ENCODE measurements at places on chromosomes 12 and 14.
A peak's percentile ranks its signal among the peaks of the same experiment; 100 is the strongest.

DNA sequence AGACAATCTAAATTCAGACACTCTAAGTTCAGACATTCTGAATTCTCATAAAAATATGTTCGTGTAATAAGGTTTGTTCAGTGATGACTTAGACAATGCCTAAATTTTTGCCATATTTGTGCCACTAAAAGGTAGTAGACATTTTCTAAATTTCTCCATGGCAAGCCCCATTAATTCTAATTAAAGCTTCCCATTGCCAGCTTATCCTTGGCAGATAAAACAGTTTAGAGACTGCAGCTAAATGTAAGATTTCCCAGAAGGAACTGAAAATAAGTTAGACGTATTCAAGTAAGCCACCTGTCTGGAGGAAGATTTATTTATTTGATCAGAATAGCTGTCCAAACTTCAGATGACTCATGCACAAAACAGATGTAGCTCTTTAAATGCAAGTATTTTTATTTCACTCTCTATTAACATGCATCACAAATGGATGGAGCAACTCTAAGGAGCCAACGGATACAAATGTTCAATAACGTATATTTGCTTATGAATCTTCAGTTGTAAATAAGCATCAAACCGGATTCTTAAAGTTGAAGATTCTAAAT lies 130.4 kb downstream of the SLC2A13 start:
- no peak overlapping the region for H3K4me3 ChIP-seq
- H3K4me1 ChIP-seq: no peaks in the 10 kb centered on the region

- peaks cover 71% of the 10 kb centered on the region for H3K4me1 ChIP-seq
- no peak for DNase-seq
- peaks cover 4% of the 10 kb centered on the region for H3K27me3 ChIP-seq
- H3K36me3 ChIP-seq: peaks cover 38% of the 10 kb centered on the region
- H3K4me3 ChIP-seq: no peak overlapping the region
Measured at GRCh38 chr14:50528000-50528399, 4.4 kb downstream of the MAP4K5 start.

- no peak overlapping the region for H3K27ac ChIP-seq
- H3K27me3 ChIP-seq: peaks cover 47% of the 10 kb centered on the region
- peaks cover 11% of the 10 kb centered on the region for H3K4me1 ChIP-seq
- no peaks in the 10 kb centered on the region for H3K36me3 ChIP-seq
- DNase-seq: no peak
Measured at GRCh38 chr14:104445832-104446381, 133.7 kb upstream of the C14orf180 start.

GRCh38 chr14:36767603-36768281 lies 106.1 kb downstream of the PAX9 start:
- DNase-seq: peak; percentile 26
- H3K4me3 ChIP-seq: no peak overlapping the region
- H3K36me3 ChIP-seq: no peaks in the 10 kb centered on the region

DNA sequence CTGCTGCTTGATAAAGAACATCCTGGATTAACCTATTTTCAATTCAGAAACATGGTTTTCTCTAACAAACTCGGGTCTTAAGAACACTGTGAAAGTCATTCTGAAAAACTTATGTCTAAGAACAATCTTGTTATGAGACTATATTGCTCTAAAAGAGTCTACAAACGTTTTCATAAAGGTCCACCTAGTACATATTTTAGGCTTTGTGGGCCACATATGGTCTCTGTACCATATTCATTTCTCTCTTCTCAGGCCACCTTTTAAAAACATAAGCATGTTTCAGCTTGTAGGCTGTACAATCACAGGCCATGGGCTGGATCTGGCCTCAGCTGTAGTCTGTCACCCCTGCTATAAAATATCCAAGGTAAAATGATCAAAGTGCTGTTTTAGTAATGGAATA lies 39.9 kb downstream of the PPP4R3A start:
- DNase-seq: no peak
- peaks cover 13% of the 10 kb centered on the region for H3K4me1 ChIP-seq

DNA sequence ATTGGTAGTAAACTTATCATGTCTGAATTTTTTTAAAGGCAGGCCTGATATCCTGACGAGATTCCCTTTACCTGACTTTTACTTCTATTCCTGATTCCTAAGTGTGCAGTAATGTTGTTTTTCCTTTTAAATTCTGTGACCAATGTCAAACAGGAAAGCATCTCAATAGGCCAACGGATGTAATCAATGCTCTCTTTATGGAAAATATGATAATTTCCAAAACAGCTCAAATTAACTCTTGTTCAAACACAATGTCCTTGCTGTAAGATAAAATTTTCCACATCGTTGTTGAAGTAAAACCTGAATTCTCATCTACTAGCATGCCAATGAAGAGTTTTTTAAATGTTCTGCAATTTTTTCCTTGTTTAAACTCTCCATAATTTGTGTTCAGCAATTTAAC lies 8.0 kb upstream of the TAS2R31 start:
- DNase-seq: no peak
- H3K36me3 ChIP-seq: peaks cover 87% of the 10 kb centered on the region
- H3K4me3 ChIP-seq: no peak overlapping the region
- no peak overlapping the region for H3K27ac ChIP-seq
- no peaks in the 10 kb centered on the region for H3K4me1 ChIP-seq

- peaks cover 3% of the 10 kb centered on the region for H3K27me3 ChIP-seq
- H3K27ac ChIP-seq: no peak overlapping the region
- no peak overlapping the region for H3K4me3 ChIP-seq
- DNase-seq: no peak
Measured at GRCh38 chr12:12620730-12621315, 9.1 kb downstream of the CREBL2 start.

- H3K27ac ChIP-seq: peak overlapping the region; percentile 53
- H3K27me3 ChIP-seq: peaks cover 2% of the 10 kb centered on the region
- H3K36me3 ChIP-seq: no peaks in the 10 kb centered on the region
- peak overlapping the region; percentile 38 for H3K4me3 ChIP-seq
Measured at GRCh38 chr14:99318959-99319295, 46.9 kb upstream of the BCL11B start.

GRCh38 chr12:27498149-27498548 lies 25.9 kb upstream of the PPFIBP1 start:
- no peaks in the 10 kb centered on the region for H3K4me1 ChIP-seq
- H3K27me3 ChIP-seq: no peaks in the 10 kb centered on the region
- DNase-seq: no peak
- H3K27ac ChIP-seq: no peak overlapping the region

- no peak overlapping the region for H3K27ac ChIP-seq
- no peak for DNase-seq
- H3K27me3 ChIP-seq: peaks cover 76% of the 10 kb centered on the region
- H3K4me3 ChIP-seq: no peak overlapping the region
- no peaks in the 10 kb centered on the region for H3K36me3 ChIP-seq
Measured at GRCh38 chr14:92900660-92901059, 22.3 kb upstream of the CHGA start.

DNA sequence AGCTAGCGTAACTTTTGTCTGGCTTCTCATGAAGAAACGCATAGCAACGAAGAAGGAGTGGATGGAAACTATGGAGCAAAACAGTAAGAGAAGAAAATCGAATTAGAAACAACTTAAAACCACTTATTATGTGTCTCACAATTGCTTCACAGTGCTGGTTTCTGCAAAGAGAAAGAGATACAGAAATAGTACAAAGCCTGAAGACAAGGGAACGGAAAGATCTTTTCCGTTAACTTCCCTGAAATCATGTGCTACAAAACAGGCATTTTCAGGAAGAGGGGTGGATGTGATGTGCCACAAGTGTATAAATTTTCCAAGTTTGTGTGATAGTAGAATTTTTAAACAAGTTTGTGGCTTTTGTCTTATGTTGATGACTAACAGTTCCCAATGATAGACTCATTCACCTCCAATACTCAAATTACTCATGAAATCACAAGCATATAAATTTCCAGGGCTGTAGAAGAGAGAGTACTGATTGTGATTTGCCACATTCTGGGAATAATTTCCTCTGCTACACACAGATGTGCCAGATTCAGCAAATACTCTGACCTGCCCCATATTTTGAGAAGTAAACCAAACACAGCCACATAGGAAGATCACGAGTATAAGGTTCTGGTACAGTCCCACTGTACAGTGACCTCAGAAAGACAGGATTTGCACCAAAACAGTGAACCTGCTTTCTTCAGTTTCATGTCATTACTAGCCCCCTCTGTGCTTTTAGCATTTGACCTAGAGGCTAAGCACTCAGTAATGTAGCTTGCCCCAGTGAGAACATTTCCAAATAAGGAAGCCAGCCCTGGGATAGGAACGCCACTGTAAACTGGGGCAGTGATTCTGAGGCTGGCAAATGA lies 41.4 kb upstream of the PPFIA2 start:
- H3K4me1 ChIP-seq: peaks cover 33% of the 10 kb centered on the region
- H3K27me3 ChIP-seq: no peaks in the 10 kb centered on the region
- no peak overlapping the region for H3K4me3 ChIP-seq
- peak overlapping the region; percentile 62 for H3K27ac ChIP-seq

DNA sequence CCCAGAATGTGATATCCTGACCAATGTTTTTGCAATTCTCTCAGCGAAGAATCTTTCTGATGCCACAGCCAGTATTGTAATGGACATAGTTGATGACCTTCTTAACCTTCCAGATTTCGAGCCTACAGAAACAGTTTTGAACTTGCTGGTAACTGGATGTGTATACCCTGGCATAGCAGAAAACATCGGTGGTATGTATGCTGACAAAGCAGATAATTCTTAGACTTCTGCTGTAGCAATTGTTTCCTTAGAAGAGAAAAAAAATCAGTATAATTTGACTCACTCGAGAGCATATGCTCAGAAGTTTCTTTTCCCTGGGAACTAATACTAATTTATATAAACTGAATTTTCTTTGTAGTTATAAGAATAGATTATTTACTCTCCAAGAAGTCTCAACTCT lies 58.2 kb downstream of the UTP20 start:
- H3K36me3 ChIP-seq: peaks cover 25% of the 10 kb centered on the region
- DNase-seq: no peak
- H3K4me3 ChIP-seq: no peak overlapping the region

GRCh38 chr12:11596141-11596540 lies 53.3 kb upstream of the ETV6 start:
- DNase-seq: no peak
- H3K36me3 ChIP-seq: no peaks in the 10 kb centered on the region
- H3K4me3 ChIP-seq: no peak overlapping the region
- H3K4me1 ChIP-seq: peaks cover 6% of the 10 kb centered on the region

- H3K36me3 ChIP-seq: no peaks in the 10 kb centered on the region
- H3K4me3 ChIP-seq: no peak overlapping the region
- H3K27ac ChIP-seq: no peak overlapping the region
- no peaks in the 10 kb centered on the region for H3K4me1 ChIP-seq
- no peak for DNase-seq
Measured at GRCh38 chr12:44709166-44709565, 166.9 kb downstream of the NELL2 start.

GRCh38 chr12:33752854-33753253 lies 269.4 kb upstream of the ALG10 start:
- H3K27ac ChIP-seq: peak overlapping the region; percentile 41
- H3K27me3 ChIP-seq: no peaks in the 10 kb centered on the region
- no peak overlapping the region for H3K4me3 ChIP-seq
- no peaks in the 10 kb centered on the region for H3K36me3 ChIP-seq
- H3K4me1 ChIP-seq: peaks cover 7% of the 10 kb centered on the region

DNA sequence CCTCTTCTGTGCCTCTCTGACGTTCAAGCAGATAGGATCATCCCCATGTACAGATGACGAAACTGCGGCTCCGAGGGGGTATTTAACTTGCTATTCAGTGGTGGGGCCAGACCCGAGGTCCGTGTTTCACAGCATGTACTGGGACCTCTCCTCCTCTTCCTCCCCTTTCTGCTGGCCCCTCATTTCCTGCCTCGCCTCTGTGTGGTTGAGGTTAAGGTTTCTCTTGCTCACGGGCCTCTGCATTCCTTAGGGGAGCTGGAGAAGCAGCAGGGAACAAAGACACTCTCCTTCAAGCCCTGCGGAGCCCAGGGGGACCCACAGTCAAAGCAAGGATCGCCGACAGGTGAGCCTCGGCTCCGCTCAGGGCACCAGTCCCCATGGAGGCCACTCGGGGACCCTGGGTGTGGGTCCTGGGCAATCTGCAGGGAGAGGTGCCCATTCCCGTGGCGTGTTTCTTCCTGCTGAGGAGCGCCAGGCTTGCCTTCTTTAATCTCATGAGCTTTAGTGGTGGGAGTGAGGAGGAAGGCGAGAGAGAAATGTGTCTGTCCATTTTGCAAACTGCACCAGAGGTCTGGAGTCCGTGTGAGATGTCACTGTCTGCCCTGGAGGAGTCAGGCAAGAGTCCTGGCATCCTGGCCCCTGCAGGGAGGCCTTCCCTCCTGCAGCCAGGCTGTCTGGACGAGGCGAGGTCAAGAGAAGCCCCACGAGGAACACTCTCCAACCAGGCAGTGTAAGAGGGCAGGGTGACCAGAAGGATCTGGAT lies 45.0 kb downstream of the SLC6A12 start:
- peaks cover 15% of the 10 kb centered on the region for H3K27me3 ChIP-seq
- no peaks in the 10 kb centered on the region for H3K36me3 ChIP-seq
- peak overlapping the region; percentile 57 for H3K4me3 ChIP-seq
- H3K27ac ChIP-seq: peak overlapping the region; percentile 99
- H3K4me1 ChIP-seq: peaks cover 98% of the 10 kb centered on the region

GRCh38 chr12:73136386-73136785 lies 864.2 kb downstream of the TRHDE start:
- H3K27me3 ChIP-seq: no peaks in the 10 kb centered on the region
- no peaks in the 10 kb centered on the region for H3K4me1 ChIP-seq
- DNase-seq: no peak

DNA sequence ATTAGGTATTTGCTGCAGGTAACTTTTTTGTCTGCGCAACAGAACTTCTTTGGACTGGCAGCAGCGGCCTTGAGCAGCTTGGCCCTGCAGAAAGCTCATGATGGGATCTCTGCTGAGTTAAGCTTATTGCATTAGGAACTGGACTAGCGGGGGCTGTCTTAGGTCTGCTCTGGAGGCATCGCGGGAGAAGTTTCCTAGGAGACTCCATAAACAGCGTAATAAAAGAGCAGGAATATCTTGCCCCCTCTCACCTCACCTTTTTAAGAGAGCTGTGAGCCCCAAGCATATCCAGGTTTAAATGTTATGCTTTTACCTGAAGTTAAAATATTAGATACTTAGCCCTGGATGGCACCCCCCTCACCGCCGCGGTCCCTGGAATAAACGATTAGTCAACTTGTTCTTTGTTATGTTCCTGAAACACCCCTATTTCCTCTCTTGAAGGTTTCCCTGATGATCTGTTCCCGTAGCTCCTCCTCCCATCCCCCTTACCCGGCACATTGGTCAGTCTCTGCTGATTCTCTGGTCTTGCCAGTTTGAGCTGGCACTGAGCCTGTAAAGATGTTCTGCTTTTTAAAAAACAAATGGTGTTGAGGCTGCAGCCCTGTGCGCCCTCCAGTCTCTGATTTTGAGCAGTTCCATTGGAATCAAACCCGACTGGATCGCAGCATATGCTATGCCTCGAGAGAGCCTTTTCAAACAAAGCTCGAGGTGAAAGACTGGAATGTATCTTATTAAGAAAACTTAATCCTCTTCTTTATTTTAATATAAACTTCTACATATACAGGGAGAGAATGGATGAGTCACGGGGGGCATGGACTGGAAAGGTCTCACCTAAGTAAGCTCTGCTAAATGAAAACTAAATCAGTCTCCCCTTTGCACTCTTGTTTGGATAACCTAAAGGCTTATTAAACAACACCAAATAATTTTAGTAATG lies 1.9 kb downstream of the MLXIP start:
- peaks cover 60% of the 10 kb centered on the region for H3K4me1 ChIP-seq
- peaks cover 20% of the 10 kb centered on the region for H3K36me3 ChIP-seq
- H3K27ac ChIP-seq: peak overlapping the region; percentile 71
- no peaks in the 10 kb centered on the region for H3K27me3 ChIP-seq
- no peak for DNase-seq

Measured in nephron progenitor cell (in vitro differentiated cells).